ENCODE measurements at places on chromosomes 5 and 9.

GRCh38 chr9:123338710-123339665 is 17.0 kb upstream of the CRB2 start:
- DNase-seq: no peak

DNA sequence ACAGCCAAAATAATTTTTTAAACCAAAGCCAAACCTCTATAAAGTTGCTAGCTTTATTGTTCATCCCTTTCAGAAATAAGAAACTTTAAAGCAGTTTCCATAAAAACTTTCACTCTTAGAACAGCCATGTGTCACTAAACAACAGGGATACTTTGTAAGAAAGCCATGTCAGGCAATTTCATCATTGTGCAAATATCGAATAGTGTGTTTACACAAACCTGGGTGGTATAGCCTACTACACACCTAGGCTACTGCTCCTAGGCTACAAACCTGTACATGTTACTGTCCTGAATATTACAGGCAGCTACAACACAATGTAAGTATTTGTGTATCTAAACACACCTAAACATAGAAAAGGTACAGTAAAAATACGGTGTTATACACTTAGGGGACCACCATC is 59.9 kb downstream of the TLE1 start:
- no peak for DNase-seq

- no peak for DNase-seq
These were observed 2.5 kb upstream of the PLAC8L1 start for GRCh38 chr5:146107901-146108300.

DNA sequence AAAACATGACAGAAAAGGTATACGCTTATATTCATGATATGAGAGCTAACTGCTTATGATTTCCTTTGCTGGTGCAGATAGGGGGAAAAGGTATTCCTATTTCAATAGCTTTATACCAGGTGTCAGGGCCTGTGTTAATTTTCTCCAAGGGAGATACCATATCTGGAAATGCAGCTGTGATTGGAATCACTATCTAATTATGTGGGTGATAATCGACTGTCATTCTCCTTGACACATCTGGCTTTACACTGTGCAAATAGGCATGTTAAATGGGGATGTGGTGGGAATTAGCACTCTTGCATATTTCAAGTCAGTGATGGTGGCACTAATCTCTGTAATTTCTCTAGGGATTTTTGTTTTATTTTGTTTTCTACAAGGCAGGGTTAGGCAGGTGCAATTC is 611.1 kb downstream of the CDH9 start:
- DNase-seq: no peak

DNA sequence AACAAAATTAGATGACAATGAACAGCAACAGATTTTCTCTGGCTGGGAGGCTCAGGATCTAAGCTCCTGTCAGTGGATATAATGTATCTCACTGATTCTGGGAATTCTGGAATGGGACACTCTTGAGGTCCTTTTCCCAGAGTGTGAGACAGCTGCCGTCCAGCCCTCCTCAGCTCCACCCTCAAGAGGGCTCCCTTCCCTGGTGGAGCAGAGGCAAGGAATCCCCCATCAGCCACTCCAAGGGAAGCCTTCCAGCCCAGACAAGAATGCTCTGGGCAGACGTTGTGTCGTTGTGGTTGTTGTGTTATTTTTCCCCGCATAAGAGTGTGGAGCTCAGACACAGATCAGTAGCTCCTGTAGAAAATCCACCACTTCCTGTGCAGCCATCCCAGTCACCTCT is 47.7 kb upstream of the ATP10B start:
- no peak for DNase-seq

- no peak for DNase-seq
These were observed 81.0 kb downstream of the WWC1 start for GRCh38 chr5:168372356-168372946.

GRCh38 chr9:71962328-71962727 is 50.9 kb downstream of the C9orf85 start:
- no peak for DNase-seq

GRCh38 chr9:81634915-81635516 is 54.3 kb downstream of the TLE1 start:
- DNase-seq: no peak

DNA sequence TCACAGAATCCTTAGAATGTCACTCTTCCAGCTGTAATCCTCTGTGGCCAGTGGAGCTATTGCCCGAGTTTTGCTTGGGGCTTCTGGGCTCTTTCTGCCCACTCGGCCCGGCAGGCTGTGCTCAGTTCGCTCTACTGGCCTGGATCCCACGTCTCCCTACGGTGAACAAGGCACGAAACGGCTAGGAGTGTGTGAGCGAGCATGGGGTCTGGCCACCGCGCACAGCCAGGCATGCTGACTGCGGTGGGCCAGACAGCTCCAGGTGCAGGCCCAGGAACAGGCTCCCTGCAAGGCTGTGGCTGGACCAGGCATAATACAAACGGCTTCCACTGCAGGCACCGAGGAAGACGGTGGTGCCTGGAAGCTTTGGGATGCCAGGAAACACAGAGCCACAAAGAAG is 2035.5 kb upstream of the ACO1 start:
- DNase-seq: no peak

- DNase-seq: no peak
These were observed 32.3 kb downstream of the ACTL7A start for GRCh38 chr9:108894225-108894997.

DNA sequence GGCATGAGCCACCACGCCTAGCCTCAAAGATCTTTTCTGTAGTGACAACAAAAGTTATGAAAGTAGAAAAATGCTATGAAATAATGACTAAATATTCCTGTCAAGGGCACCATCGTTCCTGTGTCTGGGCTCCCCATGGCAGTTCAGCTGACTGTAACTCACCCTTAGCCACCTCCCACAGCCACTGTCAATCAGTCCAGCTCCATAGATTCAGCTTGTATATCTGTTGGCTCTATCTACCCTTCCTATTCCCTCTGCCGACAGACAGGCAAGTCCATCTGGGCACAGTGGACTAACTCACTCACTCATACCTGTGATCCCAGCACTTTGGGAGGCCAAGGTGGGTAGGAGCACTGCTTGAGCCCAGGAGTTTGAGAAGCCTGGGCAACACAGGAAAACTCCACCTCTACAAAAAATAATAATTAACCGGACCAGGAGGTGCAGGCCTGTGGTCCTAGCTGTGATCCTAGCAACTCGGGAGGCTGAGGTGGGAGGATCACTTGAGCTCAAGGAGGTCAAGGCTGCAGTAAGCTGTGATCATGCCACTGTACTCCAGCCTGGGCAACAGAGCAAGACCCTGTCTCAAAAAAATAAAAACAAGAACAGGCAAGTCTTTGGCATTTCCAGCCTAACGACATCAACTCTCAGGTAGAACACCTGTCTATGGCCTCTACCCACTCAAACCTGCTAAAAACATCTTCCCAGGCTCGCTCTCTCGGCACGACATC is 6.2 kb downstream of the CAMSAP1 start:
- DNase-seq: no peak

DNA sequence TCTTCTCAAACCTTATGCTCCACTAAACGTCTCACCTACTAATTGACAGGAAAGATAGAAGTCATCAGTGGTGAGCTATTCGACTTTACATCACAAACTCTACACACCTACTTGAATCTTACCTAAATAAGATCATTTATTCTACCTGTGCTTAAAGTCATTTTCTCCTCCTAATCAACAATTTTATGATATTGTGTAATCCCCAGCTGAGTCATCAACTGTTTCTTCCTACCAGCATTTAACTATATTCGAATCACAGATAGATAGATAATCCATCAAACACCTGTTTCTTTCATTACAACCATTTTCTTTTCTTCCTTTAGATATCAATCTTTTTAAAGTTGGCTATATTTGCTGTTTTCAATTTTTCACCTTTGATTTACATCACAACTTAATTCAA is 181.5 kb downstream of the LPAR1 start:
- DNase-seq: no peak

DNA sequence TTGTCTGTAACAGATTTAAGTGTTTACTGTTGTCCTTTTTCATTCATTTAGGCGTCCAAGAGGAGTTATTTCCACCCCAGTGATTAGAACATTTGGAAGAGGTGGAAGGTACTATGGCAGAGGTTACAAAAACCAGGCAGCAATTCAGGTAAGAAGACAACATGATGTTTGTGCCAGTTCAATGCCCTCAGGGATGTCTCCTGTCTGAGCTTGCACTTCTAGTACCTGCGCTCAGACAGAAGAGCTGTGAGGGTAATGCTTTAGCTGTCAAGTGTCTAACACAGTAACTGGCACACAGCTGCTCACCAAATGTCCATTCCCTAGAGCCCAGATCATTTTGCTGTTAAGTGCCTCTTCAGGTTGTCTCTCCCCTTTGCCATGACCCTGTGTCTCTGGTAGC is 14.2 kb upstream of the PHF2 start:
- no peak for DNase-seq

GRCh38 chr5:57455511-57456455 is 26.8 kb downstream of the ACTBL2 start:
- DNase-seq: no peak

GRCh38 chr9:137458194-137459151 is 661 bp downstream of the NSMF start:
- no peak for DNase-seq

DNA sequence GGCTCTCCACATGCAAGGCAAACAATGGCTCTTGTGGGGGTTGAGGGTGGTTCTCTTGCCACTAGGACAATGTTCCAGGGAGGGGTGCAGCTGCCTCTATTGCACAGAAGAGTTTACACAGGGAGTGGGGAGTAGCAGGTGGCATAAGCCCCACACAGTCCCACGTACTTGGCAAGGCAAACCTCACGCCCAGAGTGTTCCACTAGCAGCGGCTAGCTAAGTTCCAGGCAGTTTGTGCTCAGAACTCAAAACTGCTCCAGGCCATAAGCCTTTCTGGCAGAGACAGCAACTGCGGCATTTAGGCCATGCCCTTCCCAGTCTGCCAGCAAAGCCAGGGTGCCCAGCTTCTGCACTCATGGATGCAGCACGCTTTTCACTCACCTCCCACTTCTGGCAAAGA is 29.0 kb upstream of the BTNL3 start:
- no peak for DNase-seq

DNA sequence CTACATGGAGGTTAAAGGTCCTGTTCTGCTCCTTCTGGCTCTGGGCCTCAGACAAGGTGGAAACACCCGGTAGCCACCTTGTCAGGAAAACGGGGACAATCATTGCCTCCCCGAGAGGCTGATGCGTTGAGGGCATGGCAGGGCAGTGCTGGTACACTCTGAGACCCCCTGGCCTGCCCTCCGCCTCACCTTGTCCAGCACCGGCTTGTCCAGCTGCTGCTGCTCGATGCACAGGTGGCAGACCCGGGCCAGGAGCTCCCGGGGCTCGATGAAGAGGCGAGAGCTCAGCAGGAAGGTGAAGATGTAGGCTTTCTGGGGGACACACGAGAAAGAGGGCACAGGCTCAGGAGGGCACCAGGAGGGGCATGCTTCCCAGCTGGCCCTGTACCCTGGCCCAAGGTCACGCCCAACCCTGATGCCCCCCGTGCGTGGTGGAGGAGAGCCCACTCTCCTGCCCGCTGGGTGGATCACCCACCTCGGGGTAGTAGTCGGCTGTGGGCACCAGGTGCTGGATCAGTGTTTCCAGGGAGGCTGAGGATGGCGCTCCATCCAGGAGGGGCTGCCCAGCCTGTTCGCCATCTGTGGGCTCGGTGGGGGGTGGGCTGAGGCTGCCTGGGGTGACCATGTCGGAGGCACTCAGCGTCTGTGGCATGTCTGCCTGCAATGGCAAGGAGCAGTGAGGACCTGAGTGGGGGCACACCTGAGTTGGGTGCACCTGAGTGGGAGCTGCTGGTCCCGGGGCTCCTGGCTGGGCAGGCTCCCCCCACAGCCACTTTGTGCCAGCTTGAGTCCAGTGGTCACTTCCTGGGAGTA is 66.0 kb upstream of the RNF130 start:
- DNase-seq: no peak

- DNase-seq: no peak
These were observed 95.1 kb downstream of the BRINP1 start for GRCh38 chr9:119273984-119274665.

DNA sequence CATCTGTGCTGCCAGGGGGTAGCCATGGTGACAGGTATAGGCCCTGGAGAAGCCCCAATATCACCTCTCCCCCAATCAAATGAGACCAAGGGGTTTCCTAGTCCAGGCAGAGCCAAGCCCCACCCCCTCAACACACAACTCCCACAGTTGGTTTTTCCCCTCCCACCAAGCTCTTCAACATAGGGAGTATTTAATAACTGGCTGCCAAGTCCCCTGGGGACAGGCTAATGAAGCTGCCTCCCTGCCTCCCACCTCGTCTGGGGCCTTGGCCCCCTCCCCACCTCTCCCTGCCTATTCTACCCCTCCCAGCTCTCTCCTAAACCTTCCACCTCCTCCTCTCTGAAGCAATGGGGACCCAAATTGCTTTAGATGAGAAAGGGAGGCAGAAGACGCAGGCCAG is 23.4 kb downstream of the CPLX2 start:
- no peak for DNase-seq

- no peak for DNase-seq
These were observed at the start of gene PCDHB2 for GRCh38 chr5:141094481-141095262. Gene PCDHB2, plus strand, starts transcription at chr5:141094615. Its CDS starts 176 bp downstream, at chr5:141094791.

DNA sequence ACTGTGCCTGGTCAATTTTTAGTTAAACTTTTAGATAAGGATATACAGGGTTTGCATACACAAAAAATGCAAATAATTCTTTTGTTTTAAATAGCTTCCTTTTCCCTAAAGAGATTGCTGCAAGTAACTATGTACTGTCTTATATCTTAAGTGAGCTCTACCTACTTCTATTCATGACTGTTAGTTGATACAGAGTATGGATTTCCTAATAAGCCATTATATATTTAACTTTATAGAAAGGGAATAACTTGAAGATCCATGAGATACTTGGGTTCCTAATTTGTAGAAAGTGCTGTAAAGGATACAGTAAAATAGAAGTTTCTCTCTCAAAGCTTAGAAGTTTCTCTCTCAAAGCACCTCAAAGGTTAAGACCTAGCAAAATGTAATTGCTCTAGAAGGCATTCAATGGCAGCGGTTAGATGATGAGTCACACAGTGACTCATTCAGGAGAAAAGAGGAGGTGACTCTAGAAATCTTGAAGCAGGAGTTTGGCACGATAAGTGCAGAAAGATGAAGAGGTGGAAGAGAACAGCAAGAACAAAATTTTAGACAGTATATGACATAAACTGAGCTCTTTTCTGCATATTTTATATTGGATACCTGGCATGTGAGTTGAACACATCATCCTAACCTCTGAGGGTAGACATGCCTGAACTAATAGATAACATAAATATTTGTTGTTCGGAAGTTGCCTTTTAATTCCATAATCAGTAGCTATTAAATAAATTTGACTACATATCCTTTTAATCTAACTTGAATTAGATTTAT is 5.5 kb upstream of the DNAJC21 start:
- DNase-seq: no peak

- peak; percentile 16 for DNase-seq
These were observed 115.5 kb upstream of the ACTBL2 start for GRCh38 chr5:57598097-57598496.
